ENCODE measurements at places on chromosomes 1 and 21.
A peak's percentile ranks its signal among the peaks of the same experiment; 100 is the strongest.

DNA sequence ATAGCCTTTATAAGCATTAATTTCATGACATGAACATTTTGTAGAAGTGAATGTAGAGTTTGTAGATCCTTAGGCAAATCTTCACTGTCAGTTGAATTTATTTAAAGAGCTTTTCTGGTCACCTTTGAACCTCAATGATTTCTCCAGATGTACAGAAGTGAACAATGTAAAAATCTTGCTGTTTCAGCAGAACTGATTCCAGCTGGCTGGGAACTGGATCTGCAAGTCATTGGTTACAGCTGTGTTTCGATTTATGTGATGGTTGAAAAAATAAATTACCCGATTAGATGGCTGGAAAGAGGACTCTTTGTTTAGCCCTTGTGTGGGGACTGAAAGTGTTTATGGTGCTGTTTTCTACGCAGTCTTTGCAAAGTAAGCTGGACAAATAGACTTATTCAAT lies 849.8 kb downstream of the USP25 start:
- DNase-seq, result no peak

DNA sequence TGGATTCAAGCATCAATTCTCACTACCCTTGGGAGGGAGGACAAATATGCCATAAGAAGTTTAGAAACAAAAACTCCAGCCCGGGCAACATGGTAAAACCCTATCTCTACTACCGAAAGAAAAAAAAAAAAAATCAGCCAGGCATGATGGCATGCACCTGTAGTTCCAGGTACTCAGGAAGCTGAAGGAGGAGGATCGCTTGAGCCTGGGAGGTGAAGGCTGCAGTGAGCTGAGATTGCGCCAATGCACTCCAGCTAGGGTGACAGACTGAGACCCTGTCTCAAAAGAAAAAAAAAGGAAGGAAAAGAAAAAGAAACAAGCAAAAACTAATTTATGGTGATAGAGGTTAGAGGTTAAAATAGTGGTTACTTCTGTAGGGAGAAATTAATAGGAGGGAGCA lies 9.6 kb downstream of the ZNF644 start:
- no peak for DNase-seq

- peak; percentile 45 for DNase-seq
Measured at GRCh38 chr1:7888248-7889081, 35.6 kb upstream of the UTS2 start.

- DNase-seq, result no peak
Measured at GRCh38 chr1:97508653-97509218, 412.1 kb downstream of the DPYD start.

GRCh38 chr1:51421964-51422363 lies 91.6 kb upstream of the TTC39A start:
- no peak for DNase-seq
